Chondrocyte (in vitro differentiated cells): ENCODE measurements at places on chromosomes 12 and 14. TPM values are rescaled to one million over a fixed set of nuclear protein-coding genes. Genes with fewer than 3 reads are reported as not detected.
A peak's percentile ranks its signal among the peaks of the same experiment; 100 is the strongest.

TMPRSS12 gene
- not detected in 3 replicates for total RNA-seq

GRCh38 chr12:89651192-89651591 is 57.4 kb downstream of the ATP2B1 start:
- H3K4me1 ChIP-seq = no peaks in the 10 kb centered on the region
- no peak for DNase-seq
- H3K36me3 ChIP-seq = peaks cover 6% of the 10 kb centered on the region
- H3K4me3 ChIP-seq = no peak overlapping the region

LMO3 gene
- 0.31 to 0.57 TPM in 2 of 3 replicates, not detected in the other for total RNA-seq

GRCh38 chr12:15534874-15535273 is 212.6 kb downstream of the PTPRO start:
- H3K4me3 ChIP-seq = no peak overlapping the region
- H3K27me3 ChIP-seq = no peaks in the 10 kb centered on the region
- no peak for DNase-seq
- peaks cover 42% of the 10 kb centered on the region for H3K4me1 ChIP-seq

GRCh38 chr14:77059276-77059915 is 30.9 kb upstream of the IRF2BPL start:
- no peak for DNase-seq

DNA sequence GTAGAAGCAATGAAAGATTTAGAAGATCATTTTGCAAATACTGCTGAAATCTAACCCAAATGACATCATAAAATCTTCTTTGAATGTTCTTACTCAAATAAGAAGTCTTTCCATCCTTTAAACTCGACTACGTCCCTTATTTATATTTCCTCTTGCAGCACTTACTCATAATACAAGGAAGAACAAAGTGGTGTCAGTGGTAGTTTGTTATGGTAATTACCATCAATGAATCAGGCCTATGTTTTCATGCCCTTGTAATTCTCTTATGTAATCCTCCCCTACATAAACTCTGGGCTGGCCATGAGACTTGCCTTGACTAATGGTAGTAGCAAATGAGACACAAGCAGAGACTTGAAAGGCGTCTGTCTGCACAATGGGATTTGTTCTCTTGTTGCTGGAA is 17.0 kb downstream of the EEA1 start:
- H3K4me1 ChIP-seq = peaks cover 22% of the 10 kb centered on the region
- H3K27me3 ChIP-seq = no peaks in the 10 kb centered on the region
- H3K27ac ChIP-seq = peak overlapping the region; percentile 45
- DNase-seq = no peak
- H3K36me3 ChIP-seq = peaks cover 2% of the 10 kb centered on the region

LALBA gene
- not detected in 3 replicates for total RNA-seq

DNA sequence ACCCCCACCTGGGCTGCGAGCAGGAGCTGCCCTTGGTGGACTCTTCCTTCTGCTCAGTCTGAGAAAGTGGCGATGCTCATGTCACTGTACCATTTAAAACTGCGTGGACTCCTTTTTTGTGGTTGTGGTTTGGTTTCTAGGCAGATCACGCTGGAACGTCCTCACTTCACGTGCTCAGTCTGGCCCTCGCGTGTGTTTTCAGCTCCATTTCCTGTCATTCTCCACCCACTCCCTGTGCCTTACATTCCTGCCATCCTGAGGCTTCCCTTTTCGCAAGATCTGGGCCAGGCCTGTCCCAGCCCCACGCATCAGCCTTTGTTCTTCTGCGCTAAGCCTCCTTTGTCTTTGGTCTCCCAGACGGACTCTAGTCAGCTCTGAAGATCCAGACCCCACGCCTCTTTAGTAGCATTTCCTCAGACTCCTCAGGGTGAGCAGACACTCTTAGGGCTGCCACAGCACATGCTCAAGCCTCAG is 105.4 kb downstream of the FBXL14 start:
- peaks cover 22% of the 10 kb centered on the region for H3K36me3 ChIP-seq
- H3K27ac ChIP-seq = peak overlapping the region; percentile 91
- H3K4me1 ChIP-seq = peaks cover 9% of the 10 kb centered on the region

CDCA4 gene
- 15.6 to 18.8 TPM (median 18.0 TPM) in 3 replicates for total RNA-seq

DNA sequence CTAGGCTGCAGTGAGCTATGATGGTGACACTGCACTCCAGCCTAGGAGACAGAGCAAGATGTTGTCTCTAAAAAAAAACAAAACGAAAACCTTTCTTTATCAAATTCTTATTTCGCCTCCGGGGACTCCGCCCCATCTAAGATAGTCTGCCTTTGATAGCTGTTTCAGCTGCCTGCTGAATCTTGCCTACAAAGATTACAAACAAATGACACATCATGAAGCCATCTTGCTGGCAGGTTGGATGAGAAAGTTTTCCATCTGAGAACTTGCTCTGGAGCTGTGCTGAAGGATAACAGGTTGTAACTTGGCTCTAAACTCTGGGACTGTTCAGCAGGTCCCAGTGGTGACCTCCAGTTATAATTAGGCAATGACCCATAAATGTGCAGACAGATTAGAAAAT is 41.8 kb upstream of the AEBP2 start:
- H3K4me3 ChIP-seq = no peak overlapping the region
- H3K4me1 ChIP-seq = peaks cover 6% of the 10 kb centered on the region
- H3K27ac ChIP-seq = no peak overlapping the region
- H3K27me3 ChIP-seq = no peaks in the 10 kb centered on the region

GRCh38 chr12:58286353-58286752 is 345.0 kb downstream of the ATP23 start:
- peaks cover 5% of the 10 kb centered on the region for H3K36me3 ChIP-seq
- no peak overlapping the region for H3K27ac ChIP-seq
- no peak overlapping the region for H3K4me3 ChIP-seq
- H3K27me3 ChIP-seq = no peaks in the 10 kb centered on the region

- H3K27ac ChIP-seq = peak overlapping the region; percentile 57
- DNase-seq = no peak
- H3K36me3 ChIP-seq = no peaks in the 10 kb centered on the region
- no peaks in the 10 kb centered on the region for H3K27me3 ChIP-seq
- H3K4me1 ChIP-seq = peaks cover 64% of the 10 kb centered on the region
- H3K4me3 ChIP-seq = no peak overlapping the region
Observed at GRCh38 chr12:65609359-65609771, 214.9 kb upstream of the HMGA2 start.

- H3K27me3 ChIP-seq = no peaks in the 10 kb centered on the region
- no peak for DNase-seq
- H3K36me3 ChIP-seq = peaks cover 2% of the 10 kb centered on the region
- peak overlapping the region; percentile 89 for H3K27ac ChIP-seq
Observed at GRCh38 chr12:50597200-50598195, 92.7 kb downstream of the DIP2B start.

DNA sequence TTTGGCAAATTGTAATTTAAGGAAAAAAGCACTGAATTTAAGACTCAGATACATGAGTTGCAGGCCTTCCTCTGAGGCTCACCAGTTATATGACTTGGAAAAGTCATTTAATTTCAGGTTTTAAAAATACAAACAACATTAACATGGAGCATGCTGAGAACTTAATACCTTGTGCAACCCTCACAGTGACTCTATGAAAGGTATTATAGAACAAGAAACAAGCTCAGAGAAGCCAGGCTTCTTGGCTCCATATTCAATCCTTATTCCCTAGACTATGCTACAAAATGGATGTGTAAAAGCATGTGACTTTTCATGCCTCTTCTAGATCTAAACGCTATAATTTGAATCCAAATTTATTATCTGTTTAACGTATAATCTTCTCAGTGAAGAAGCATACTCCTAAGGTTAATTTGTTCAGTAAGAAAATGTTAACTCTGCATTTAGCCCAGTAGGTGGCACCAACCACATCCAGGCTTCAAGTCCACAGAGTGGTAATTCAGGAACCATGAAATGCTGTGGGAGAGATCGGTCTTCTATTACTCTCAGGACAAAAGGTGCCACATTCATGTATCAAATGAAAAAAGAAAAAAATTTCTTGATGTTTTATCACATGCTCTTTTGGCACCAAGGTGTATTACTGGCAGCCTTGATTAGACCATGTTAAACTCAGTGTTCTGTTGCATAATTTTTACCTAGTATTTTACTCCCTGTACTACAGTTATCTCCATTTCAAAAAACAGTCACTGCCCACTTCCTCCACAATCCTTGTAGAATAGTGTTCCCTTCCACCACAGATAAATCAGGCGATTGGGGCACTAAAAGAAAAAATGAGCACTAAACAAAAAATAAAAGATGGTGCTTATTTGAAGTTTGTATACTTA is 9.3 kb downstream of the CCDC196 start:
- peak overlapping the region; percentile 25 for H3K27ac ChIP-seq
- no peaks in the 10 kb centered on the region for H3K27me3 ChIP-seq
- H3K4me3 ChIP-seq = peak overlapping the region; percentile 19

DNA sequence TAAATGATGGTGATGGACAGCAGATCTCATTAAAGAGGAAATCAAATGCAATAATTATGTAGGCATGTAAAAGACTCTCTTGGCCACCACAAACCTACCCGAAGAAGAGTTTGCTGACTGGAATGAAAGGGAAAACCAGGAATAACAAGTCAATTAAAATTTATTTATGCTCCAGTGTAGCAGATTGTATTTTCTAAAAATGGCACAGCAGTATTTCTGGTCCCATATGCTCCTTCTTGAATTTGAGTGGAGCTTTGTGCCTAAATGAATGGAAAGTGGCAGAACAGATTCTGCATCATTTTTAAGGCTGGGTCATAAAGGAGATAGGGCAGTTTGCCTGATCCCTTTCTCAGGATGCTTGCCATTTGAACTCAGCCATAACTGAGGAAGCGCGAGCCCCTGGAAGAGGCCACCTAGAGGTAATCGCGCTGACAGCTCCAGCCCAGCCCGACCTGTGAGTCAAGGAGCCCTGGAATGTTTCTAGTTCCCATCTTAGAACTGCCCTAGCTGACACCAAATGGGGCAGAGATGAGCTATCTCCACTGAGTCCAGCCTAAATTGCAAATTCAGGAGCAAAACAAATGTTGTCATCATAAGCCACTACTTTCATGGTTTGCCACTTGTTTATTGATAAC is 229.2 kb upstream of the TMTC1 start:
- no peaks in the 10 kb centered on the region for H3K36me3 ChIP-seq
- H3K4me1 ChIP-seq = peaks cover 60% of the 10 kb centered on the region
- no peak overlapping the region for H3K27ac ChIP-seq
- H3K4me3 ChIP-seq = no peak overlapping the region
- H3K27me3 ChIP-seq = no peaks in the 10 kb centered on the region
- no peak for DNase-seq

SYNE3 gene
- total RNA-seq = 21.4 to 22.3 TPM (median 22.0 TPM) in 3 replicates

DNA sequence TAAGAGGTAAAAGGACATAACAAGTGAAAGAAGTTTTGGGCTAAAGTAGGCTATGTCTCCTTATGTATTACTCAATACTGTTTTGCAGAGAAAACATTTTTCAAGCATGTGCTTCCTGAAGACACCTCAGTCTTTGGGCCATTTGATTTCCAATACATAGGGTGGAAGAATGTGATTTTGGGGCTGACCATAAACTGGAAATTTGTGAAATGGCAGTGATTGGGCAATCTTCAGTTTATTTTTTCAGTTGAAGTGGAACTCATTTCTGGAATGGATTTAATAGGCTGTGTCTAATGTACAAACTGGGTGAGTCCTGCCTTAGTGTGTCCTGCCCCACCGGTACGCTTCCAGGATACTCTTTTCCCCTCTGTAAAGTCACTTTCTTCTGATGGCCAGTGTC is 2.8 kb upstream of the ACADS start:
- DNase-seq = no peak
- no peaks in the 10 kb centered on the region for H3K27me3 ChIP-seq
- H3K27ac ChIP-seq = no peak overlapping the region
- no peak overlapping the region for H3K4me3 ChIP-seq
- H3K4me1 ChIP-seq = peaks cover 31% of the 10 kb centered on the region

- peaks cover 29% of the 10 kb centered on the region for H3K4me1 ChIP-seq
- H3K27me3 ChIP-seq = no peaks in the 10 kb centered on the region
- no peak overlapping the region for H3K4me3 ChIP-seq
- H3K36me3 ChIP-seq = no peaks in the 10 kb centered on the region
- no peak overlapping the region for H3K27ac ChIP-seq
Observed at GRCh38 chr14:99382781-99383471, 97.7 kb downstream of the SETD3 start.

GRCh38 chr14:24160499-24160849 is 591 bp upstream of the IRF9 start:
- peaks cover 20% of the 10 kb centered on the region for H3K4me1 ChIP-seq
- peak overlapping the region; percentile 86 for H3K4me3 ChIP-seq
- peaks cover 32% of the 10 kb centered on the region for H3K36me3 ChIP-seq
- H3K27ac ChIP-seq = peak overlapping the region; percentile 85

AQP6 gene
- not detected in 3 replicates for total RNA-seq

GUCY2C gene
- total RNA-seq = not detected in 3 replicates

DNA sequence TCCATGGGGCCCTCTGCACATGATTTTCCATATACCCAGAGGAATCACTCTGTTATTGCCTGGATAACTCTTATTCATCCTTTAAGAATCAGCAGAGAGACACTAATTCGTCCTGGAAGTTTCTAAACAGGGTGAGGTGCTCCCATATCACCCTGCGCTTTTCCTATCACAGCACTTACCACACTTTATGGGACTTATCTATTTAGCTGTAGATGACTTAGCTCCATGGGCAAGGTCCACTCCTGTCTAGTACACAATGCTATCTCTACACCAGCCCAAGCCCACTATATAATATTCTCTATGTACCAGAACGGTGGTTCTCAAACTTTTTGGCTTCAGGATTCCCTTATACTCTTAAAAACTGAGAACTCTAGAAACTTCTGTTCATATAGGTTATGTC is 111.7 kb downstream of the EFCAB11 start:
- no peaks in the 10 kb centered on the region for H3K27me3 ChIP-seq
- no peak for DNase-seq
- peaks cover 43% of the 10 kb centered on the region for H3K4me1 ChIP-seq
- no peak overlapping the region for H3K27ac ChIP-seq

- H3K4me3 ChIP-seq = no peak overlapping the region
- H3K27ac ChIP-seq = no peak overlapping the region
- H3K4me1 ChIP-seq = no peaks in the 10 kb centered on the region
- DNase-seq = no peak
- H3K27me3 ChIP-seq = peaks cover 9% of the 10 kb centered on the region
- H3K36me3 ChIP-seq = peaks cover 1% of the 10 kb centered on the region
Observed at GRCh38 chr14:85813040-85813439, 283.1 kb downstream of the FLRT2 start.

DNA sequence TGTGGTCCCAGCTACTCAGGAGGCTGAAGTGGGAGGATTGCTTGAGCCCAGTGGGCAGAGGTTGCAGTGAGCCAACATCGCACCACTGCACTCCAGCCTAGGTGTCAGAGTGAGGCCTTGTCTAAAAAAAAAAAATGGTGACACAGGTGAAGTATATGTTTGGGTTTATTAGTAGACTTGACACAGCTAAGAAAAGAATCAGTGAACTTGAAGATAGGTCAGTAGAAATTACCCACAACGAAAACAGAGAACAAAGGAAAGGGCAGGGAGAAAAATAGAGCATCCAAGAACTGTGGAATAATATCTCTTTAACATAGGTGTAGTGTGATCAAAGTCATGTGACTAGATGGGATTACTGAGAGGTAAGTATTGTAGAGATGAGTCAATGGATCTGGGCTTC is 23.7 kb downstream of the ATF1 start:
- no peak overlapping the region for H3K4me3 ChIP-seq
- no peak for DNase-seq
- peaks cover 11% of the 10 kb centered on the region for H3K36me3 ChIP-seq
- no peaks in the 10 kb centered on the region for H3K27me3 ChIP-seq
- no peak overlapping the region for H3K27ac ChIP-seq
